ENCODE measurements at places on chromosomes 1 and 21.

DNA sequence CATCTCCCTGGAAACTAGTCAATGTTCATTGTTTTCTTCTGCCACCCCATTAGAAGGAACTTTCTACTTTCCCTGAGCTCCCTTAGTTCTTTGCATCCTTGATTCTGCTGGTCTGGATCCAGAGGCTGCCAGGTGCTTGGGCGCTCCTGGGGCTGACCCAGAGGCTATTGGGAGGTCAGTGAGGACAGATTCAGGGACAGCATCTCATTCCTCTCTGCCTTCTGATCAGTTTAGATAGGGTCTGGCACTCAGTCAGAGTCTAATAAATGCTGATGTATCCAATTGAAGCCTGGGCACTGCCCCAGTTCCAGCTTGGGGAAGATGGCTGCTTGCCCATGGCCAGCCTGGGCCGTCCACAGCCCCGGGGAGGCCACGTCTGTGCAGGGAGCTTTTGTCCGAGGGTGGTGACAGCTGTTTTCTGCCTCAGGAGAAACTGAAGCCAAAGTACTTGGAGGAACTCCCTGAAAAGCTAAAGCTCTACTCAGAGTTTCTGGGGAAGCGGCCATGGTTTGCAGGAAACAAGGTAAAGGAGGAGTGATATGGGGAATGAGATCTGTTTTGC, 2.3 kb downstream of the GSTM1 start:
- no peak for DNase-seq

GRCh38 chr1:167165948-167166689, 54.6 kb upstream of the POU2F1 start:
- DNase-seq = no peak

GRCh38 chr1:27719286-27720251, 6.2 kb upstream of the FAM76A start:
- no peak for DNase-seq

DNA sequence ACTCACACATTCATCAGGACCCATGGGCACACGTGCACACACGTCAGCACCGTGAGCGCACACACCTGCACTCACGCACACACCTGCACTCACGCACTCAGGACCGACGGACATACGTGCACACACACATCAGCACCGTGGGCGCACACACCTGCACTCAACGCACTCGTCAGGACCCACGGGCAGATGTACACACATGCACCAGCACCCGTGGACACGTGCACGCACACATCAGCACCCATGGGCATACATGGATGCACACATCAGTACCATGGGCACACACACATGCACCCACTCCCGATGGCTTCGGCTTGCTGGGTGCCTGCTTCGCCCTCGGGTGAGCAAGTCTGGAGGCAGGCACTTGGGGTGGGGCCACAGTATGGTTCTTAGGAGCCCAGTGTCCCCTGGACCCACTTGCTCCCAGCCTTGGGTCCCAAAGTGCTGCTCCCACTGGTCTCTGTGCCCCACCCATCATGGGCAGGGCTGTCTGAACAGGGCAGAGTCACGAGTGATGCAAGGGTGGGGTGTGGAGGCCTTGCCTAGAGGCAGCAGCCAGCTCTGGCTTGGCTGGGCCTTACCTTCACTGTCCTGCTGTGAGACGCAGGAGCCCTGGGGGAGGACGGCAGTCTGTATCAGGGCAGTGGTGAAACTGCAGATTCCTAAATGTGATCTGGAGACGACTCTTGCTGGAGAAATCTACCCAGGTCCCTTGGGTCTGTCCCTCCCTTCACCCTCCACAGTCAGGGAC, 49.8 kb downstream of the SKI start:
- DNase-seq = no peak

DNA sequence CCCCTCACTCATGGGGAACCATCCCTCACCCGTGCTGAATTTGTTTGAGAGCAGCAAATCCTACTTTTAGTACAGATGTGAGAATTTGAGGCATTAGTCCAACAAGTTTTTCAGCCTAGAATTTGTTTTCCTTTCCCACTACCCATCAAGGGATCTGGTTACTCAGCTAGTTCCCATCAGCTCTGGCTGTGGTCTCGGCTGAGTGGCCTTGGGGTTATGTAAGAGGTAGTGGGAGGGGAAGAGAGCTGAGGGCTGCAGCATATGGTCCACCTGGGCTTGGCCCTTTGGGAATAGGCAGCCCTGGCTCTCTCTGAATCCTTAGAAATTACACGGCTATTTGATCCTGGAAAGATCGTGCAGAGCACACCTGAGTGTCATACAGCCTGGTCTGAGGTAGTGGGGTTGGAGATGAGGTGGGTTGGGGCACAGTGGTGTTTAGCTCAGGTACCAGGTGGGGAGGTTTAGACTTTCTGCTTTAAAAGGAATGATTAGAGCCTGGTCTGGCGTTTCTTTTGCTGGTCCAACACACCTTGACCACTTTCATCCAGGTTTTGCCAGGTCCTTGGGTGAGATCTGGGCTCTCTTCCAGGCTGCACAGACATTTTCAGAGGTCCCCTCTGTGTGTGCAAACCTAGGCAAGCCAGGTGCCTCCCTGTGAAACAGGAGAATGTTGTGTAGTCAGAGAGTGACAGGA, 4.2 kb downstream of the GSTM4 start:
- DNase-seq = no peak
